ENCODE measurements at places on chromosomes 2 and 18. TPM values are rescaled to one million over a fixed set of nuclear protein-coding genes. Genes with fewer than 3 reads are reported as not detected.

FZD7 gene
- 10.2 TPM for total RNA-seq

GLI2 gene
- total RNA-seq: 0.61 TPM

SCN1A gene
- 42.2 TPM for total RNA-seq

LOXHD1 gene
- 0.78 TPM for total RNA-seq

FAM237A gene
- total RNA-seq: not detected

TUBA4B gene
- total RNA-seq: 3.4 TPM

SERPINB10 gene
- 0.11 TPM for total RNA-seq

SLC5A7 gene
- total RNA-seq: 0.98 TPM

DCDC2C gene
- not detected for total RNA-seq

ACVR1C gene
- 0.54 TPM for total RNA-seq

PROM2 gene
- total RNA-seq: 26.2 TPM

EFEMP1 gene
- total RNA-seq: 65.0 TPM

POLE4 gene
- 50.4 TPM for total RNA-seq

ORC2 gene
- 26.1 TPM for total RNA-seq

FAP gene
- total RNA-seq: 6.9 TPM

TMEM87B gene
- total RNA-seq: 20.1 TPM

TTN gene
- 895 TPM for total RNA-seq

GAD1 gene
- not detected for total RNA-seq

FHOD3 gene
- total RNA-seq: 4.8 TPM

MYCN gene
- 0.67 TPM for total RNA-seq

DYTN gene
- total RNA-seq: not detected

Data from upper lobe of left lung (tissue), 6 donors.